Hematopoietic multipotent progenitor cell treated with erythropoietin and hydrocortisone succinate and interleukin-3 and kit ligand, for 17 days (in vitro differentiated cells): ENCODE measurements at places on chromosomes 3 and 15.

DNA sequence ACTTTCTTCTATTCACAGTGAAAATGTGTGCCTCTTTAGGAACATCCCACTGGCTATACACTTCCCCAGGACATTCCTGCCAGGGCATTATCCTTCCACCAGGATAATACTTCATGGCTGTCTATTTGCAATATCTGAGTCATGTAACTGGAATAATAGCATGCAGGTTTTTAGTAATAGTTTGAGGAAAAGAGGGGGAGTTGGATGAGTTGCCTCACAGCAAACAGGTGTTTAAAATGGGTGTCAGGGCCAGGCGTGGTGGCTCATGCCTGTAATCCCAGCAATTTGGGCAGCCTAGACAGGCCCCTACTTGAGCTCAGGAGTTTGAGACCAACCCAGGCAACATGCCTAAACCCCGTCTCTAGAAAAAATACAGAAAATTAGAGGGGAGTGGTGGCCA is 585.9 kb downstream of the DIPK2A start:
- no peak for DNase-seq

- no peak for DNase-seq
Measured at GRCh38 chr15:74206801-74207281, 4.3 kb upstream of the STRA6 start.

GRCh38 chr3:101513419-101513986 is 491 bp upstream of the SENP7 start:
- DNase-seq, result no peak

DNA sequence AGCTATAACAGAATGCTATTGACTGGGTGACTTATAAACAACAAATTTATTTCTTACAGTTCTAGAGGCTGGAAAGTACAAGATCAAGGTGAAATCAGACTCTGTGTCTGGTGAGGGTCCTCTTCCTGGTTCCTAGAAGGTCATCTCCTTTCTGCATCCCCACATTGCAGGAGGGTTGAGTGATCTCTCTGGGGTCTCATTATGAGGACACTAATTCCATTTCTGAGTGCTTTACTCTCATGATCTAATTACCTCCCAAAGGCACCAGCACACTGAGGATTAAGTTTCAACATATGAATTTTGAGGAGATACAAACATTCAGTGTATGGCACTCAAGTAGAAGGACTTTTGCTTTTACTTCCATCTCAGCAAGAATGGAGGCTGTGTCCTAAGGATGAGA is 534.1 kb upstream of the KCNMB2 start:
- no peak for DNase-seq

GRCh38 chr3:195556390-195556789 is 13.3 kb upstream of the PPP1R2 start:
- DNase-seq, result no peak

DNA sequence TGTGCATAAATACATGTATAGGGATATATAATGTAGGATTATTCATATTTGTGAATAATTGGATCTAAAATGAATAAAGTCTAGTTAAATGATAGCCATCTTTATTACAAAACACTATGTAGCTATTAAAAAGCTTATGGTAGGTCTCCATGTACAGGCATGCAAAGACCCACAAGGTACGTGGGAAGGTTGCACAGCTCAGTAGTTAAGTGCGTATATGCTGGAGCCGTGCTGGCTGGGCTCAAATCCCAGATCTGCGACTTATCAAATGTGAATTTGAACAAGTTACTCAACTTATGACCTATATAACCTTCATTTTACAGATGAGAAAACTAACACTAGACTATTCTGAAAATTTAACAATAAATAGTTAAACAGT is 100.6 kb downstream of the MYH15 start:
- no peak for DNase-seq

- DNase-seq, result no peak
Measured at GRCh38 chr3:177250151-177250550, 52.9 kb upstream of the TBL1XR1 start.

GRCh38 chr3:12369598-12369997 is 80.7 kb downstream of the PPARG start:
- no peak for DNase-seq

GRCh38 chr3:106683953-106684620 is 693.2 kb upstream of the CCDC54 start:
- DNase-seq, result no peak

- DNase-seq, result no peak
Measured at GRCh38 chr15:91652610-91653207, 200.8 kb upstream of the SLCO3A1 start.

DNA sequence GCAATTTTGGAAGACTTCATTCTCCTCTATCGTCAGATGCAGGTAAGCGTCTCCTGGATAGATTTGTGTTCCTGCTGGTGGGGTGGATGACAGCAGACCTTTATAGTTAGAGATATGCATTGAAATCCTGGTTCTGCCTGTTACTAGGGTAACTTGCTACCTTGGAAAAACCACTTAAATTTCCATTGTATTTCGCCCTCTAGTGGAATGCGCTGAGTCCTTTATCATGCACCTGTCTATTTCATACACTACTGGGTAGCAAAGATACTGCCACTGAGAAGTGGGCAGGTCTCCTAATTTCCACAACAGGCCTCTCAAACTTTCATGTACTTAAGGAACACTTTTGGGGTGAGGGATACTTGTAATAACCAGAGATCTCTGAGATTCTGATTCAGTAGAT is 209.5 kb upstream of the SUCLG2 start:
- no peak for DNase-seq

- DNase-seq, result no peak
Measured at GRCh38 chr3:163547014-163547685, 1531.1 kb downstream of the SI start.

- DNase-seq, result no peak
Measured at GRCh38 chr3:69941037-69941436, 58.5 kb upstream of the SAMMSON start.

DNA sequence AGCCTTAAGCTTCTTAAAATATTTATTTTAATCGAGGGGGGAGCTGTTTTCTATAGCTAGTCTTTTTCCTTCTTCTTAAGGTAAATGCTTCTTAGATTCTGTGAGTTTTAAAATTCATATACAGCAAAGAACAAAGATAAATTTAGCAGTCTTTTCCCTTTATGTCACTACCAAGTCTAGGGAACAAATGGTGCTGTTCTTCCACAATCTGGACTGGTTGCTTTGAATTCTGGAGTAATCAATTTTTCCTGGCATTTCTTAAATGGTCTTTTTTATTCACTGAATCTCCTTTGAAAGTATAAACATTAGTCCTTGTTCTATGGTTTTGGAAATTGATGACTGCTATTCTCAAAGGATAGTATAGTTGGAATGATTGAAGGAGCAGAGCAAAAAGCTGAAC is 82.8 kb downstream of the CHL1 start:
- DNase-seq, result no peak

- no peak for DNase-seq
Measured at GRCh38 chr3:194750491-194750828, 64.8 kb downstream of the FAM43A start.

DNA sequence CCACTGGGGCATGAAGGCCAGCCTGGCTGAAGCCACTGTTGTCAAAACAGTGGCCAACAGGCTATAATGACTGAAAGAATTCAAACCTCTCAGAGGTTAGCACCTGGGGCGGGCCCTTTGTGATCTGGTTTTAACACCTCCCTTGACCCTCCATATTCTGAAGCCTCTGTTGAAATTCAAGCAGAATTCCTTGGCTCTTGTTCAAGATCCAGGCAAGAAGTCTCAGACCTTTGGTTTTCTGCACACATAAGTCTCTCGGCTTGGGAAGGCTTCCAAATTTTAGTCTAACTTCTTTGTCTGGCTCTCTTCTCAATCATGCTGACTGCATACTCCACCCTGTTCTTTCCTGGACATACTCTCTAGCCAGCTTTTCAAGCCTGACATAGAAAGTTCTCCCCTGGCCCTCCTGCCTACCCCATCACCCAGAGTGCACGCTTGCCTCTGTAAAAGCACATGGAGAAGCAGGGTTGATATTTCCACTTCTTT is 144.5 kb downstream of the PDZRN3 start:
- no peak for DNase-seq

DNA sequence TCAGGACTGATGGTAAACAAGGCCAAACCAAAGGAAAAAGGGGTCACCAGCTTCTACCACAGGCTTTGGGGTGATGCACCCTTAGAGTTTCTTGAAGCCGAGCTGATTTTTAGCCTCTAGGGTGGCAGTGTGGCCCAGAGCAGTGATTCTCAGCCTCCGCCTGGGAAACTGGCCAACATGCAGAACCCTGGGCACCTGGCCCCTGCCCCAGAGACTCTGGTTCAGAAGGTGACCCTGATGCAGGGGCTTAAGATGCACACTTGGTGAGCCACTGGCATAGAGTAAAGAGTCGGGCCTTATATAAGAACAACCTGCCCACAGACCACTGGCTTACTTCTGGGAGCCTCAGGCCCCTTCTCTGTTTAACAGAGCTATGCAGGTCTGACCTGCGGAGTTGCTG is 44.5 kb downstream of the SYNM start:
- no peak for DNase-seq

- DNase-seq, result no peak
Measured at GRCh38 chr15:86444527-86444926, 364.9 kb downstream of the AGBL1 start.

- DNase-seq, result no peak
Measured at GRCh38 chr15:90697175-90697574, 20.0 kb upstream of the BLM start.

- no peak for DNase-seq
Measured at GRCh38 chr15:70160267-70160666, 62.5 kb upstream of the TLE3 start.

DNA sequence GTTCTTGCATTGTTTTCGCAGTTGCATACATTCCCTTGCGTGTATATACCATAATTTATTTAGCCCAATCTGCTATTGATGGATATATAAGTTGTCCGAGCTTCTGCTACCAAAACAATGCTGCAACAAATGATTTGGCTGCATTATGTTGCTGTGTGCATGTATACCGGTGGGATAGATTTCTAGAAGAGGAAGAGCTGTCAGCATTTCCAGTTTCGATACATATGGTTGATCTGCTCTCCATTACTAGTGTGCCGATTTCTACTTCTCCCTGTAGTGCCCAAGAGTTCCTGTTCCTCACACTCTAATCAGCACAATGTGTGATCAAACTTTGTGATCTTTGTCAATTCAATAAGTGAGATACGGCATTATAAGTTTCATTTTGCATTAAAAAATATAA is 92.8 kb upstream of the NMNAT3 start:
- DNase-seq, result no peak

DNA sequence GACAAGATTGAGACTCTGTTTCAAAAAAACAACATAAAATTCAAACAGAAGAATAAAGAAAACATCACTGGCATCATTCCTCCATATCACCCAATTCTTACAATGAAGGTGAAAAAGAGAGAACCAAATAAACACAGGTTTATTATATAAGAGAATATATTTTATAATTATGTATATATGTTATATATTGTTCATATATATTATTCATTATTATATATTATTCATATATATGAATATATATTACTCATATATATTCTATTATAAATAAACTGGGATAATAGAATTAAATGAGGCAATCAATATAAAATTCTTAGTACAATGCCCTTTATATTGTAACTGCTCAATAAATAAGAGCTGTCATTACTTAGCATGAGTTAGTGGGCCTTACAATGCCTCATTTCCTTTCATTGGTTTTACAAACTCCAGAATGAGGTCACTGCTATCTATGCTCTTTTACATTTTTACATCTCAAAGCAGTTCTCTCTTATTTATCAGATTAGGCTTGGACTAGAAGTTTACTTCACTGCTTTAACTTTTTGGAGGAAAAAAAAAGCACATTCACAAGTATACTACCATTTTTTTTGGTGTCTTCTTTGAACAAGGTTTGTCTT is 135.5 kb upstream of the TTC14 start:
- DNase-seq, result no peak

DNA sequence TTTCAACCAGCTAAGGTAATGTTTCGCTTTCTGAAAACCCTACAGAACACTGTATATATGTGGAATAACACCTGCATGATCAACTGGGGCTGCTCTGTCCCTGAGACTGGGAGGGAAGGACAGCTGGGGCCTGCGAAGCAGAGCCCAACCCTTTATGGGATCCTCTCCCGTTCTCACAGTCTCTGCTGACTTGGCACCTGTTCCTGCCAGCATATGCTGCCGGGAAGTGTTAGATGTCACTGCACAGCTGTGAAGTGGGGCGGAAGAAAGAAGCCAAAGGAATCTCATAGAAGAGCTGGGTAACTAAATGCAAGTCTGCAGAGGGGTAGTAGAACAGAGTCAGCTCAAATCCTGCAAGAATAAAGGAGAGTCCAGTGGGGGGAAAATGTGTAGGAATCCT is 29.6 kb downstream of the LRRC3B start:
- DNase-seq, result no peak

DNA sequence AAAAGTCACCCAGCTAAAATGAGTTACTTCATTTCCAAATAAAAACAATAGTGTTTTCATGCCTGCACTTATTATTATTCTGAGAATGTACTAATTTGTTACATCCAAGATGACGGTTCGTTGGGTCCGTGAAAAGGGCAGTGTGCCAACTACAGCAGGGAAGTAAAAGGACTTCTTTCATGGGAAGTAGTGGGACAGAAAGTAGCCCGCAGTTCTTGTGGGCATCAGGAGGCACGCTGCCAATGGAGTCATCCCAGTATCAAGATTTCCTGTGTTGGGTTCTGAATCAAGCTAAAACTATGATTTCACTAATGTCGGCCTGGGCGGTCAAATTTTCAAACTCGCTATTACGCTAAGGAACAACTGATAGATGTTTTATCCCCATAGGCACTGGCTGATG is 254.5 kb upstream of the SOX2 start:
- no peak for DNase-seq

DNA sequence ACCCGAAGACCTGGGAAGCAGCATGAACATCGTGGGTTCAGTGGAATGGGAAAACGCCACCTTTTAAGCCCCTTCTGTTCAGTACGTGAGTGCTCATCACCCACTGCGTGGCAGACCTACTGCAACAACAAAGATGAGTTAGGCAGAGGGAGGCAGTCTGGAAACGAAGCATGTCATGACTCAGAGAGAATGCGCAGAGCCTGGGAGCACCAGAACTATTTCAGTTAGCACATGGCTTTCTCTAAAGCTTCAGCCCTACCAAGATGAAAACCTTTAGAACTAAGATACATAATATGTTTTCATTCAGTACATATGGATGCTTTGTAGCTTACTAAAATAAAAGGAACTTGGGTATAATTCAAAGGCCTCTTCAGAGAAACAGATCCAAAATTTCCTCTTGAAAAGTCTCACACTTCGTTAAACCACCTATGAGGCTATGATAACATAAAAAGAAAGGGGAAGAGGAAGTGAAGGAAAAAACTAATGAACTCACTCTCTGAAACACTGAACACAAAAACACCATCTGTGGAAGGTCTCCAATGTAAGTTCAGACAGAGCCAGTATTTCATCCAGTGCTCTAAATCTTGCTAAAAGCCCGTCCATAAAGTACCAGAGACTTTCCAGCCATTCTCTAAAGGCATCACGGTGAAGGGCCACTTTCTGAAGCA is 140.1 kb downstream of the OCA2 start:
- DNase-seq, result no peak

GRCh38 chr3:13474776-13475303 is 5.3 kb upstream of the HDAC11 start:
- DNase-seq, result no peak

DNA sequence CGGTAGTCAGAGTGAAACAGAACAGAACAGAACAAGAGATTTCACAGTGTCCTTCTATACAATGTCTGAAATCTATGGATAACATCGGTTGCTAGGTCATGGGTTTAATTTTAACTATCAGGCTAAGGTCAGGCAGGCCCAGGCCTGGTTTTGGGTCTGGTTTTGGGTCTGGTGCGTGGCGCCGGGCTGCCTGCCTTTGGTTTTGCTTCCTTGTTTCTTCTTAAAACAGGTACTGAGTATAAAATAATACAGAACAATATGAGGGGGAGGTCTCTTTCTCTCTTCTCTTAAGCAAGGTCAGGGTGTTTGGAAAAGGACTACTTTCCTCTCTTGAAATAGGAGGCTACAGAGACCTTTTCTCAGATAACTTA is 1.4 kb downstream of the AEN start:
- no peak for DNase-seq
